ENCODE measurements at places on chromosomes 5 and 9.

DNA sequence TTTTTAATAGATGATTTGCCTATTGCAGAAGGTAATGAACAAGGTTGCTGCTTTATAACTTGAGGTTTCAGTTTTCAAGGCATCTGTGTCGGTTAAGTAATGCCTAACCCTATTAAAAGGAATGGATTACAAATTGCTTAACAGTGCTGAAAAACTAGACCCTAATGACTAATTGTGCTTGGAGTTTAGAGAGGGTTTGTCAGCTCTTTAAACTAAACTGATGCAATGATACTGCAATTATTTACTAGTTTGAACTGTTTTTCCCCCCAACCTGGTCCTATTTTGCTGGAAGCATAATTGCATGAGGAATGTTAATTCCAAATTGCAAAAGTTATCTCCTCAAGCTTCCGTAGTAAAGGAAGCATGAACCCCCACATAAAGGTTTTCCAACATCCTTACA is 39.3 kb upstream of the TLX3 start:
- no peak for DNase-seq

DNA sequence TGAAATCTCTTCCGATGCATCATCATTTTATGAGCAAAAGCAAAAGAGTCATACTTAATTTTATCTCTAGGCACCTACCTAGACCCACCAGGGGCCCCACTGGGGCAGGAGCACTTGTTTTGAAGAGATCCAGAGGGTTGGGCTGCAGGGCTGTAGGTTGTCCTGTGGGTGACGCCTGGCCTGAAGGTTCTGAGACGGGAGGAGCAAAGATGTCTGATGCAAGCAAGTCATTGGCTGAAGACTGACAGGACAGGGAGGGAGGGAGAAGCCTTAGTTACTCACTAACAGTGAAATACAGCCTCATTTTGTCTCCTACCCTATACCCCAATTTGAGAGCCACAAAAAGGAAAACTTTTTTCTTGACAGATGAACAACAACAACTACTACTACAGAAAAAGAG is 17.1 kb upstream of the C9 start:
- DNase-seq = no peak

GRCh38 chr9:76292246-76292645 is 102.0 kb downstream of the RFK start:
- no peak for DNase-seq

DNA sequence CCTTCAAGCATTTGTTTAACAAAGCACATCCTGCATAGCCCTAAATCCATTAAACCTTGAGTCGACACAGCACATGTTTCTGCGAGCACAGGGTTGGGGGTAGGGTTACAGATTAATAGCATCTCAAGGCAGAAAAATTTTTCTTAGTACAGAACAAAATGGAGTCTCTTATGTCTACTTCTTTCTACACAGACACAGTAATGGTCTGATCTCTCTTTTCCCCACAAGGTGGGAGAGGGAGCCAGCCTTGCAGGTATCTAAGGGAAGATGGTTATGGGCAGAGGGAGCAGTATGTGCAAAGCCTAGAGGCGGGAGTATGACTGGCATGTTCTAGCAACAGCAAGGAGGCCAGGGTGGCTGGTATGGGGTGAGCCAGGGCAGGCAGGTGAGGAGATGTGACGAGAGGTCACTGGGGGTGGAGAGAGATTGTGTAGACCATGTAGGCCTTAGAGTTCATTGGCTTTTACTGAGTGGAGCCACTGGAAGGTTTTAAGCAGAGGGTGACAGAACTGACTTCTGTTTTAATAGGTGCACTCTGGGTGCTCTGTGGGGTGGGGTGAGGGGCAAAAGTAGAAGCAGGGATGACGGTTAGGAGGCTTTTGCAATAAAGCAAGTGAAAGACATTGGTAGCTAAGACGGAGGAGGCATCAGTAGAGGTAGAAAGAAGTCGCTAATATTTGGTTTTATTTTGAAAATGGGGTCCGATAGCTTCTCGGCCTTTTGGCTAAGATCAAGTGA is 5.1 kb upstream of the RPS14 start:
- no peak for DNase-seq

DNA sequence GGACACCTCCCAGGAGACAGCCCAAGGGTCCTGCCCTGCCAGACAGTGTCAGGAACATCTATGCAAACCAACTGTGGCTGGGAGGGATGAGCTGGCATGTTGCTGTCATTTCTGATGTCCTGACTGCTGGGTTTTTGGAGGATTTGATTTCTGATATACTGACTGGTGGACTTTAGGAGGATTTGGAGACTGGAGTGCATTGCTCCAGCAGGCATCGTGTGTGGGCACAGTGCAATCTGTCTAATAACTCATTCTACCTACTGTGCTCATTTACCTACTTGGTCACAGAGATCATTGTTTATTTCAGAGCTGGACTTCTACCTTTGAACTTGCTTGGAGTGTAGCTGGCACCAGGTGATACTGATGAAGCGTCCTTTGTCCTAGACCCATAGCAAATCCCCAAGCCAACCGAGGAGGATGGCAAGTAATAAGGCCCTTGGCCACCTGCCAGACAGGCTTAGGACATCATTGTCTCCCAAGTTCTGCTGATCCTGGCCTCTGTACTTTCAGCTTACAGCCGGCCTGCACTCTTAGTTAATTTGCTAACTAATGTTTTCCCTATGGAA is 124.3 kb upstream of the ICE1 start:
- no peak for DNase-seq

- DNase-seq = no peak
Observed at GRCh38 chr5:172765766-172766286, 5.2 kb downstream of the DUSP1 start.

GRCh38 chr5:149409268-149409948 is 30.3 kb upstream of the IL17B start:
- no peak for DNase-seq

GRCh38 chr5:168624850-168625364 is 45.7 kb upstream of the PANK3 start:
- no peak for DNase-seq

DNA sequence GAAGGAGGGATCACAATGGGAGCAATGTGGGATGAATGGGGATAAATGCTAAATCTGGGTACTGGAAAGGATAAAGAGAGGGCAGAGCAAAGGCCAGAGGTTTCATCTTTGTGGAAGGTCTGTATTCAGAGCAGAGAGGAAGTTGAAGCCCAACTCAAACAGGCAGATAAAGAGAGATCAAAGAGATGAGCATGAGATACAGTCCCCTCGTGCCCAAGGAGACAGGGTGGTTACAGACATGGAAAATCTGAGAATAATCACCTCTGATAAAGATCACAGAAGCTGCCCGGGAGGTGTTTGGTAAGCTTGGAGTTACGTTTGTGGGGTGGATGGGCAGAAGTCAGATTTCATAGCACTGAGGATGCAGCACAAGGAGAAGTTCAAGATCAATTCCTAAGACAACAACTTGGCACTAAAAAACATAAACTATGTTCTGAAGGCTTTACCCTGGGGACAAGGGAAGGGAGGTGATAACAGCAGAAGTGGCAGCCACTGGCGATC is 459 bp upstream of the ERAP2 start:
- no peak for DNase-seq

GRCh38 chr9:70625078-70625477 is 210.6 kb upstream of the KLF9 start:
- no peak for DNase-seq

- peak; percentile 38 for DNase-seq
Observed at GRCh38 chr5:154221371-154221896, 30.9 kb downstream of the GALNT10 start.

- no peak for DNase-seq
Observed at GRCh38 chr5:159106193-159106568, 6.5 kb upstream of the EBF1 start.

- DNase-seq = no peak
Observed at GRCh38 chr9:91714874-91715615, 235.0 kb downstream of the ROR2 start.

DNA sequence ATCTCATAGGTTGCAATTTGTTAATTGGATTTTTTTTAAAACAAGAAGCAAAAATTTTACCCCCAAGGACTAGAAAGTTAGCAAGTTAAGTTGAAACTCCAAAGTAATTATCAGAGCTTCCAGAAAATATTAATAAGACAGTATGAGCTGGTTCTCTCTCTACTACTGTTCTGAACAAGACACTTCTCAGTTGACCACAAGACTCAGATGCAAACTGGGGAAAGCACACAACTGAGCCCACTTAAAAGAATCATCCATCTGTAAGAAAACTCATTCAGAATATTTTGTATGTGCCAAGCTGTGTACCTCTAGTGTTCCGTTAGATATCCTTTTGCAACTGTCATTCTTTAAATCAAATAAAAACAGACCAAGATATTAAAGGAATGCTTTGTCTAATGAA is 60.0 kb downstream of the MAP1B start:
- DNase-seq = no peak

GRCh38 chr5:158560170-158560569 is 539.5 kb downstream of the EBF1 start:
- DNase-seq = no peak

- no peak for DNase-seq
Observed at GRCh38 chr9:127884976-127885490, 7.6 kb upstream of the AK1 start.

DNA sequence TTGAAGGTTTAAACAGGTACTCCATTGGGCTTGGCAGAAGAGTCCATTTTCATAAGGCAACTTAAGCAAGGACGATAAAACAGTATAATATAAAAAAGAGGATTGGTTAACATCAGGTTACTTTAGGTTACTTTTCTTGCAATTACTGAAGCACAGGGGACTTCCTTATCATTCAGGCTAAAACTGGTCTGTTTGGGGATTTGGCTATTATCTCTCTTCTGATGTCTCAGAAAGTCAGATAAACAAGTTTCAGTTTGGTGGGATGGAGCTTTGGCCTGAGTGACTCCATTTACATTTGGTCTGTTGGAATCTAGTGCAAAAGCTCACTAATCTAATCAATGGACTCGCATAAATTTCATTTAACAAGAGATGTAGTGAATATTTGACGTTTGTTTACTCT is 8.0 kb downstream of the GAPT start:
- DNase-seq = no peak

DNA sequence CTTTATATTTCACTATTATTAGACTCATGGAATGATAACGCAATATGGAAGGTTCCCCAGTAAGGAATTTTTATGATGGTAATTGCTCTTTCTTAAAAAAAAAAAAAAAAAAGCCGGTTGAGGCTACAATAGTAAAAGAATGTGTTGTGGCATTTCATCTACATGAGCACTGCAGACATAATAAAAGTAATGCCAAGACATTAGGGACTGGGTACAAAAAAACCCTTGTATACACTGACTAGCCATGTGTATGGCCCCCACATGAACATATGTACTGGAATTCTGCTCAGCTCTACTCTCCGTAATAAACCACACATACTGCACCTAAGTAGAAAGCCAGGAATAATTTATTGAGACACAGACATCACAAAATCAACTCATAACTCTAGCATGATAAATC is 218.4 kb downstream of the ADAMTS6 start:
- DNase-seq = no peak

DNA sequence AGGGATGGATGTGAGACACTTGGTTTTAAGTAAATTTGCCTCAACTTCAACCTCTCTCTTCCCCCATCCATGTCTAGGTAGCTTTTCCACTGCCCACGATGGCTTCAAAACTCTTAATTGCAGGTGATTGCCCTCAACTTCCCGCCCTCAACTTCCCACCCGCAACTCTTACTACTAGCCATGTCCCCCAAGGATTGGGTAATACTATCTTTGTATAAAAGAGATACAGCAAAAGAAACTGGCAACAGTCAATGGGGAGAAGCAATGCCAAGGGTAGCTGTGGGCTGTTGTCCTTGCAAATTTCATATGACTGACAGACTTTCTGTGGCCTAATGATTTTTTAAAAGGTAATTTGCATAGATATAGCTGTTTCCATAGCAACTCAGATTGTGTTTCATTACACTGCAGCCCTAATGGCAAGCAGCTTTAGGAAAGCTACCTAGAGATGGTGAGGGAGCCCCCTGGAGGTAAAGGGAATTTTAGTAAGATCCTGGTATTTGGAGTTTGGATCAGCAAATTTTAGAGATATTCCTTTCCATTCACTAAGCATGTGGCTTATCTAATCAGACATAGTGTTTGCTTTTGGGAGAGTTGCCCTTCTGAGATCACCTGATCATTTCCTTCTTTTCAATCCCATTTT is 421.5 kb upstream of the DAP start:
- no peak for DNase-seq

- no peak for DNase-seq
Observed at GRCh38 chr5:388266-389196, 54.4 kb upstream of the EXOC3 start.

DNA sequence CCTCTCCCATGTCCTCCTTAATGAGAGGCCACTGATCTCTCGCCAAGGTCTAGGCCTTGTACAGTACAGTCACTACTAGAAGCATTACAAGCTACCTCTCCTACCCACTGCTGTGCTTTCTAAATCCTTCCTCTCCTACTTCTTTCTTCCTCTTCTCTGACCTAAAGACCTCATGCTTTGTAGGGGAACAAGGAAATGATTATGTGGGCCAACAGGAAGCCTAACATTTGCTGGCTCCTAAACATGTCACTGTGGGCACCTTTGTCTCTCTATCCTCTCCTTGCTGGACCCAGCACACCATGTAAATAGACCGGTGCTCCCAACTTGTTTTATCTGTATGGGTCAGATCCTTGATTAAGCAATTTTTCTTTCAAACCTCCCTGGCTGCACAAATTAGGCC is 16.7 kb downstream of the SLC28A3 start:
- DNase-seq = no peak

DNA sequence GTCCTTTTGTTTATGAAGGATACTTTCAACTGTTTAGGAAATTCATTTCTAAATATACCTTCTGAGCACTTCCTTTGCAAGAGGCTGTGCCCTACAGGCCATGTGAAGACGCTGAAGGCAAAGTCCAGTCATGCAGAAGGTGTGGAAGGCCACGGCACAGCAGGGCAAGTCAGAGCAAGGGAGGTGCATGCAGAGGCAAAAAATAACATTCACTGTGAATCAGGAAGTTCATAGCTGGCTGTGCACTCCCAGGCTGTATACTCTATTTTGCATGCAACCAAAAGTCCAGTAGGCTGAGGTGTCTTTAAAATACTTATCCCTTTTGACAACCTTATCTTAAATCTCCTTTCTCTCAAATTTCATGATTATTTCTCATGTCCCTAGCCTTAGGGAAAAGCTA is 50.3 kb downstream of the GNAQ start:
- DNase-seq = no peak

GRCh38 chr9:34380511-34381315 is 4.0 kb upstream of the MYORG start:
- peak; percentile 58 for DNase-seq

DNA sequence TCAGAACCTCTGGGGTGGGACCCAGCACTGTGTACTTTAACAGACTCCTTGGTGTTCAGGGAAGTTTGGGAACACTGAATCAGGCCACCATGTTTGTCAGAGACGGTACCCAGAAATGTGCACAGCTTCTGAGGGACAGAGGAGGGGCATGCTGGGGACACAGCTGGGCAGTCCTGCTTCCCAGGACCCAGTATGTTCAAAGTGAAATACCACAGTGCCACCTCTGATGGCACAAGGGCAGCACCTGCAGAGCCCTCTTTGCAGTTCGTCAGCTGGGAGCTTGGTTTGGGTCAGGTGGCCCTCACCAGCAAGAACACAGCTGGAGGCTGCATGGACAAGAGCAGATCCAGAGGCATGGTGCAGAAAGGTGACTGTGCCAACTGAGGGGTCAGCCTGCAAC is 51.2 kb downstream of the NDST1 start:
- no peak for DNase-seq

All from stimulated activated CD8-positive, alpha-beta memory T cell treated with anti-CD3 and anti-CD28 coated beads, Interleukin-4, amount 100 ng/mL, for 1 hour (primary cell).